ENCODE measurements at places on chromosomes 12 and 14. TPM values are rescaled to one million over a fixed set of nuclear protein-coding genes. Genes with fewer than 3 reads are reported as not detected.

Gene GALNT8
- total RNA-seq: 0.29 TPM

Gene MIPOL1
- 13.2 TPM for total RNA-seq

Gene B4GALNT1
- total RNA-seq: 1.3 TPM

Gene BEST3
- total RNA-seq: not detected

Gene FAM90A1
- total RNA-seq: not detected

Gene OTX2
- not detected for total RNA-seq

Gene B3GNT4
- total RNA-seq: not detected

Gene PTMS
- 39.2 TPM for total RNA-seq

Gene ITGA5
- total RNA-seq: 319 TPM

Gene IL31
- total RNA-seq: not detected

Gene CFL2
- total RNA-seq: 154 TPM

Gene COX8C
- not detected for total RNA-seq

Gene INF2
- 74.6 TPM for total RNA-seq

Gene COQ5
- total RNA-seq: 46.1 TPM

Gene ACOT6
- not detected for total RNA-seq

Gene RTL1
- total RNA-seq: not detected

Gene CLEC7A
- not detected for total RNA-seq

Gene E2F7
- 3.8 TPM for total RNA-seq

Gene TAS2R8
- total RNA-seq: not detected

Gene SRRM4
- under 0.01 TPM for total RNA-seq

All from smooth muscle cell of trachea (primary cell).